Endodermal cell (in vitro differentiated cells): ENCODE measurements at places on chromosomes 13 and 19. TPM values are rescaled to one million over a fixed set of nuclear protein-coding genes. Genes with fewer than 3 reads are reported as not detected.

KLK2 gene
- 0.35 TPM in 1 of 2 replicates, not detected in the other for total RNA-seq

FZR1 gene
- 65.1 to 96.6 TPM (median 70.9 TPM) in 3 replicates for total RNA-seq

PRR19 gene
- total RNA-seq: 1.9 and 2.7 TPM in 2 replicates

AZU1 gene
- total RNA-seq: 2.8 to 5.2 TPM (median 3.7 TPM) in 3 replicates

DNA sequence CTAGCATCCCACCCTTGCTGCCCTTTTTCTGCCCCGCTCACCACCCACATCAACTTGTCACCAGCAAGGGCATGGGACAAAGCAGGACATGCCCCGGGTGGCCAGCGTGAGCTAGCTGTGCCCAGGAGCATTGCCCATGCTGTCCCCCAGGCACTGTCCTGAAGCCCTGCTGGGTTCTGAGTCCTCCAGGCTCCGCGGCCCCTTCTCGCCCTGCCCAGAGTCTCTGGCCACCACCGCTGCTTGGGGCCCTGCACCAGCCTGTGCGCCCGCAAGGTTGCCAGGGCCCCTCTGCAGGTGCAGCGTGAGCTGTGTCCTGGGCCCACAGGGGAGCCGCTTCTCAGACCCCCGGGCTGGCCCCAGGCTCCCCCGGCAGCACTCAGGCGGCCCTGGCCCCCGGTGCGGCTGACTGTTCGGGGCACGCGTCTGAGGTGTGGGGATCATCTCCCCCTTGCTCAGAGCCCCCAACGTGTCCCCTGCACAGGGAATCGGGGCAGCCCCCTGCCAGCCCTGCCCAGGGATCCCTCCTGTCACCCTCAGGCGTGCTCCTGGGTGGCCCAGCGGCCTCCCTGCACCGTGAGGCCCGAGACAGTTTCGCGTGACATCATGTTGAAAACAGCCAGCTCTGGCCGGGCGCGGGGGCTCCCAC is 4.1 kb downstream of the CSNK1G2 start:
- DNase-seq: no peak
- H3K27ac ChIP-seq: no peak overlapping the region
- no peaks in the 10 kb centered on the region for H3K4me1 ChIP-seq
- no peak overlapping the region for H3K4me3 ChIP-seq
- no peaks in the 10 kb centered on the region for H3K36me3 ChIP-seq
